ENCODE measurements at places on chromosomes 5 and 9. TPM values are rescaled to one million over a fixed set of nuclear protein-coding genes. Genes with fewer than 3 reads are reported as not detected.
A peak's percentile ranks its signal among the peaks of the same experiment; 100 is the strongest.

DNA sequence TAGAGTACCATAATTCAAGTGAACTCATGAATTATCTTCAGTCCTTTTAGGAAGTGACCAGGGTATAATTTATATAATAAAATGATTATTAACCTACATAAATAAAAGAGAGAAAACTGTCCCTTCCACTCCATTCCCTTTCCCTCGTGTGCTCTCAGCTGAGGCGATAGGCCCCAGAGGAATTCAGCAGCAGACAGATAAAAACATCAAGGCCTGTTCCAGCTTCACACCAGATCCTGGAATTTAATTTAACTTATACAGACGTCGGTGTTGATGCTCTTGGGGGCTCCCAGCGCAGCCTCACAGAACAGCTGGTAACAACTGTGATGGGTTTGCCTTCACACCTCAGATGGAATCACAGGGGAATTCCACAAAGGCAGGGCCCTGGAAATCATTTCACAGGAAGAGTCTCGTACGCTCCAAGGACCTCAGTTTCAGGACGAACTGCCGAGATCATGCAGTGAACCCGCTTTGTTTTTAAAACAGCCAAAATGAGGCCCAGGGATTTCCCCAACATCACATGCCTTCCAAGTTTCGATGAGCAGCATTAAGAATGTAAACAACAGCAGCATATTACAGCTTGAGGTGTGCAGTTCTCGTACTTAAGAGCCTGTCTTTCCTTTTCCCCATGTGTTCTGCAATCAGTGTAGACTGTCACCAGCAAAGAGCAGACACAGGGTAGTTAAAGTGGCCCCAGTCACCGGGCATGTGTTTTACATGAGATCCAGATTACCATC lies 73.6 kb upstream of the ALDH1B1 start:
- peak overlapping the region; percentile 35 for H3K4me3 ChIP-seq
- H3K4me1 ChIP-seq: no peaks in the 10 kb centered on the region
- no peak for DNase-seq

DNA sequence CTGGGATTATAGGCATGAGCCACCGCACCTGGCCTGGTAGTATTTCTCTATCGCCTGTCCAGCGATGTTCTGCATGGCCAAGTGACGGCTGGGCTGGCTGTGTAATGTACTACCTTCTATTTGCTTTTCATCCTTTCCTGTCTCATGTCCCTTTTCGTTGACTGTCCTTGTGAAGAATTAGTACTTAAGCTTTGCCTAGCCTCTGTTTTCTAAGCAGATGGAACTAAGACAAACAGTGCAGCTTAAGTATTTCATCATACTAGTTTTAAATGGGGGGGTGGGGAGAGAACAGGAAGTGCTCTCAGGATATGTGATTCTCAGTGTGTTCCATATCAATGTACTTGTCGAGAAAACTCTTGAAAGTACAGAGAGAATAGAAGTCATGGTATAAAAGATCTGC lies 31.7 kb upstream of the CCL21 start:
- DNase-seq: no peak
- H3K4me1 ChIP-seq: no peaks in the 10 kb centered on the region
- H3K36me3 ChIP-seq: no peaks in the 10 kb centered on the region
- no peaks in the 10 kb centered on the region for H3K27me3 ChIP-seq
- no peak overlapping the region for H3K27ac ChIP-seq
- no peak overlapping the region for H3K4me3 ChIP-seq

- no peak for DNase-seq
- peak overlapping the region; percentile 95 for H3K4me3 ChIP-seq
Measured at GRCh38 chr5:37248421-37248969, 681 bp downstream of the CPLANE1 start.

DNA sequence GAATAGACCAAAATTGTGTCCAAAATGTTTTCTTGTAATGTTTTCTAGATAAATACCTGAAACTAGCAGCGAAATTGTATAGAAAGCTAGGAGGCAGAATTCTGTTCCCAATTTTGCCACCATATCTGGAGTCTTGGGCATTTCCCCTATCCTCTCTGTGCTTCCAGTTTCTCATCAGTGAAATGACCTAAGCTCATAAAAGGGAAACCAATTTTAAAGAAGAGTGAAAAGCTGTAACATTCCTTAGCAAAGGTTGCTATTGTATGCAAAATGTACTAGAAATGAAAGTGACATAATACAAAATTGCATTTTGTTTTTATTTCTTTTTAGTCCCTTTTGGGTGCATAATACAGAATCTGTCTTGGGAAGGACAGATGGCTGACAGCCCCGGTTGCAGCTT lies 36.8 kb upstream of the CAST start:
- H3K27ac ChIP-seq: no peak overlapping the region
- H3K36me3 ChIP-seq: no peaks in the 10 kb centered on the region
- H3K4me3 ChIP-seq: no peak overlapping the region
- no peak for DNase-seq

DNA sequence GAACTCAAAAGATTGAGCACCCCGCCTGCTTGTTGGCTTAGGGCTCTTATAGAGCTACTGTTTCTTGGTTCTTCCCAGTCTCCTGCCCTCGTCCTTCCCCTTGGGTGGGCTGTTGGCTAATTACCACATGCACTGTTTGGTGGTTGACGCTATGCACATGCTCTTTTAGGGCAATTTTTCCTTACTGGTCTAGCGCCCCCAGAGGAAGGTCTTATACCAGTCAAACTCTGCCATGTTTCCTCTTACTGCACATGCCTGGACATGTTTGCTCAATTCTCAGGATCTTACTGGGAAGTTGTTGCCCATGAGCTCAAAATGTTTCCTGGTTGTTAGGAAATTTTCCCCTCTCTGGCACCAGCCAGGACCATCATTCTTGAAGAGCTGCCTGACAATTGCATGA lies 101.9 kb downstream of the SLC28A3 start:
- H3K4me3 ChIP-seq: no peak overlapping the region
- H3K36me3 ChIP-seq: no peaks in the 10 kb centered on the region
- DNase-seq: no peak
- H3K27me3 ChIP-seq: no peaks in the 10 kb centered on the region
- no peak overlapping the region for H3K27ac ChIP-seq
- no peaks in the 10 kb centered on the region for H3K4me1 ChIP-seq

- DNase-seq: no peak
- H3K4me1 ChIP-seq: peaks cover 24% of the 10 kb centered on the region
- H3K27ac ChIP-seq: no peak overlapping the region
- no peaks in the 10 kb centered on the region for H3K36me3 ChIP-seq
Measured at GRCh38 chr5:137269274-137269673, 229.9 kb downstream of the SPOCK1 start.

DNA sequence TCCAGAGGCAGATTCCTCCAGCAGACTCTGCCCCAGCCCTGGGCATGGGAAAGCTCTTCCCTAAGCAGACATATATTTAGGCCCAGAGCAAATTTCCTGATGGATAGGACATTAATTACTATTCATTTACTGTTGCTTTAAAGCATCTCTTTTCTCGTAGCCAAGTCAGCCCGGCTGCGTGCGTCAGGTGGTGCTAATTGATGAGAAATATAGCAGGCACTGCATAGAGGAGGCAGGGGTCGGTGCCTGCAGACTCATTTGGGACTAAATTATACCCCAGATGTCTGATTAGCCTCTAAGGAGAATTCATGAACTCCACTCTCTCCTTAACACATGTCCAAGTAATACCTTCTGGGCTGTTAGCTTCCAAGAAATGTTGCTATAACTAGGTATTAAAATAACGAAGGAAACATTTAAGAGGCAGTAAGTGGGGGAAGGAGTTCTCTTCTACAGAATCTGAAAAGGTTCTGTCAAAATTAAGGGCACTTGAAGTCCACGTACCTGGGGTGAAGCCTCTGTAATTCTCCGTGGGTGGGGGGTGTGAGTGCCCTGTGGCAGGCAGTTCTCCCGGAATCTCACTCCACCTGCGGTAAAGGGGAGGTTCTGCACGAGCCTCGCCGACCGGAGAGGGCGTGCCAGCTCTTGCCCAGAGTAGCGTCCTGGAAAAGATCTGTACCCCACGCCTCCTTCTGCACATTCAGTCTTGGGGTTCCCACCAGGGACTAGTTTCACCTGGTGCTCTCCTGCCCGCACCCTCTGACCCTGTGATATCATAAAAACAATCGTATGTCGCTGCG lies 115.9 kb upstream of the FCN2 start:
- H3K4me3 ChIP-seq: no peak overlapping the region
- no peak overlapping the region for H3K27ac ChIP-seq
- no peaks in the 10 kb centered on the region for H3K27me3 ChIP-seq
- peaks cover 6% of the 10 kb centered on the region for H3K36me3 ChIP-seq
- no peak for DNase-seq

DNA sequence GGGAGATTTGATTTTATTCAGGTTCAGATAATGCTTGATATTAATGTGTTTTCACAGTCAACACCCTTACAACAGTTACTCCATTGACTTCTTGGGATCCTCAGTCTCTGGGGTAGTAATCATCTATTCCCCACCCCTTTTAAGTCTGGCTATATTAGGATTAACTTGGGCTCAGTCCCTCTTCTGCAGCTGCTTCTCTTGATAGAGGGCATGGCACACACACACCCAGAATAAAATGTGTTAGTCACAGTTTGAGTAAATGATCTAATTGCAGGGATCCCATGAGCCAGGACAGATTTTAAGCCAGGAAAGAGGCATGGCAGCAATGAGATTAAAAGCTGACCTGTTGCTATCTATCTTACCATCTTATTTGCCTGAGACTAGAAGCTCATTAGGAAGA lies 53.7 kb upstream of the VLDLR start:
- DNase-seq: no peak
- no peaks in the 10 kb centered on the region for H3K27me3 ChIP-seq
- H3K4me1 ChIP-seq: peaks cover 59% of the 10 kb centered on the region

DNA sequence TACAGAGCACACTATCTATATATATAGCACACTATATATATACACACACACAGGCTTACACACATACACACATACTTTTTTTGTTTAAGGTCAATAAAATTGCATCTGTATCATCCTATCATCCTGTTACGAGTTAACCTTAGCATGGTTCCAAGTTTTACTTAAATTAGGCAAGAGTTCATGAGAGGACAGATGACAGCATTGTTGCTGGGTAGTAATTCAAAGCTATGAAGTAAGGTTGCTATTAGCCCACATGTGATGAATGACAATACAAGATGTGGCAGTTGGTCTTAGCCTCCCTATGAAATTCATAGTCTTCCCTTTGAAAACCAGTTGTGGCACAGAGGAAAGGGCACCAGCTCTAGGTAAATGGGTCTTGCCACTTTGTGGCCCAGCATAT lies 438.1 kb downstream of the ACTL7B start:
- H3K27me3 ChIP-seq: peaks cover 4% of the 10 kb centered on the region
- no peak for DNase-seq
- H3K4me1 ChIP-seq: no peaks in the 10 kb centered on the region
- H3K4me3 ChIP-seq: no peak overlapping the region

DNA sequence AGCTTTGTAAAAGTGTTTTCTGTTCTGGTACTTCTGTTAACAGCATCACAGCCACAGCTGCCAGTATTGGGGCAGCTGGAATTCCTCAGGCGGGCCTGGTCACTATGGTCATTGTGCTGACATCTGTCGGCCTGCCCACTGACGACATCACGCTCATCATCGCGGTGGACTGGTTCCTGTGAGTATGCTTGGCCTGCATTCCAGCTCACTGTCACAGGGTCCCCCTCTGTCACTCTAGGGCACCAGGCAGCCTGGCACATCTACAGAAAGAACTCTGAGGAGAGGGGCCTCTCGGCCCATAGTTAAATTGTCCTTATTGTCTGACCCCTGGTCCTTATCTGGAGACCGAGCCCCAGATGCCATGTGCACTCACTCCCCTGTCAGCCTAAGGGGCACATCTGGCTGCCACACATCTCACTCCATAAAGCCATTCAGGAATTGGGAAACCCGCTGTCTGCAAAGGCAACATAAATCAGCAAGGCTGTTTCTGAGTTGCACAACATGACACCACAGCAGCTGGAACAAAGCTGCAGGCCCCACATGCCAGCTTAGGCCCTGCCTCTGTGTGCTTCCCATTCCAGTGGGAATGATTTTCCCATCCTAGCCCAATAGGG lies 77.5 kb downstream of the SLC1A3 start:
- peak; percentile 60 for DNase-seq
- H3K4me3 ChIP-seq: no peak overlapping the region
- peak overlapping the region; percentile 66 for H3K27ac ChIP-seq
- peaks cover 5% of the 10 kb centered on the region for H3K36me3 ChIP-seq

DNA sequence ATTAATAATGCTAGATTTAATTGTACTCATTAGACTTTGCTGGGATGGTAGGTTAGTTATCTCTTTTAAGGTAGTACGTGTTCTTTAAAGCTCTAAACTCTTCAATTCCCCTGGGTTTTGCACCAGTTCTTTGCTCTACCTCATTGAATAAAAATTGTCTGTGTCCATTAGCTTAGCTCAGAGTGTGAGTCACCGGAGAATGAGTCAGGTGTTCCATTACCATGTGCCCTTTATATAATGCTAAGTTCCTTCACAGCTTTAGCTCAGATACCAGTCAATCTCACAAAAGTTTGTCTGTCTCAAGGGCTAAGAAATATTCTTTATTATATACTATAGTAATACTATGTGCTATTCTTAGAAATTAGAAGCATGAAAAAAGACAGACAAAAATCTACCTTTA lies 339.4 kb downstream of the PRELID2 start:
- H3K4me3 ChIP-seq: no peak overlapping the region
- DNase-seq: no peak
- H3K27ac ChIP-seq: no peak overlapping the region
- no peaks in the 10 kb centered on the region for H3K4me1 ChIP-seq

DNA sequence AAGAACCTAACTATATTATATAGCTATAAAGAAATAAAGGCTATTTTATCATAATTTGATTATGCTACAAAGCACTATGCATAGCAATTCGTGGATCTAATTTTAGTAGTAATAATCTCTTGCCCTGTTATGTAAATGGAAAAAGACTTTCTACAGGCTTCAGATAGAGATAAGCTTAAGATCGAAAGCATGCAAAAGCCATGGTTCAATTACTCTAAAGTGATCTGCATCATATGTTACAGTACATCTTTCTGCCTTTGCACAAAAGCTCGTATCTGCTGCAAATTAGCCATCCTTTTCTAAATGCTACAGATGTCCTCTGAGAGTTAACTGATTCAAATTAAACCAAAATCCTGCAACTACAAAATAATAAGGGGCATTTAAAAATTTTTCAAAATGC lies 234.8 kb upstream of the TMEM161B start:
- H3K4me1 ChIP-seq: peaks cover 4% of the 10 kb centered on the region
- no peak for DNase-seq
- H3K4me3 ChIP-seq: peak overlapping the region; percentile 65
- no peaks in the 10 kb centered on the region for H3K27me3 ChIP-seq
- H3K27ac ChIP-seq: no peak overlapping the region

DNA sequence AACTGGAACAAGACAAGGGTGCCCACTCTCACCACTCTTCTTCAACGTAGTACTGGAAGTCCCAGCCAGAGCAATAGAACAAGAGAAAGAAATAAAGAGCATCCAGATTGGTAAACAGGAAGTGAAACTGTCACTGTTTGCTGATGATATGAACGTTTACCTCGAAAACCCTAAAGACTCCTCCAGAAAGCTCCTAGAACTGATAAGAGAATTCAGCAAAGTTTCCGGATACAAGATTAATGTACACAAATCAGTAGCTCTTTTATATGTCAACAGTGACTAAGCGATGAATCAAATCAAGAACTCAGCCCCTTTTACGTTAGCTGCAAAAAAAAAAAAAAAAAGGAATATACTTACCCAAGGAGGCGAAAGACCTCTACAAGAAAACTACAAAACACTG lies 306.6 kb downstream of the PLK2 start:
- no peaks in the 10 kb centered on the region for H3K27me3 ChIP-seq
- H3K36me3 ChIP-seq: no peaks in the 10 kb centered on the region
- no peak for DNase-seq

The TAS2R1 gene
- not detected for total RNA-seq

The C1QTNF2 gene
- total RNA-seq: 1.4 TPM

The BTNL8 gene
- 0.58 TPM for total RNA-seq

Measured in left ventricle myocardium inferior (tissue), 1 donor.